ENCODE measurements at places on chromosomes 6 and 20.
A peak's percentile ranks its signal among the peaks of the same experiment; 100 is the strongest.

DNA sequence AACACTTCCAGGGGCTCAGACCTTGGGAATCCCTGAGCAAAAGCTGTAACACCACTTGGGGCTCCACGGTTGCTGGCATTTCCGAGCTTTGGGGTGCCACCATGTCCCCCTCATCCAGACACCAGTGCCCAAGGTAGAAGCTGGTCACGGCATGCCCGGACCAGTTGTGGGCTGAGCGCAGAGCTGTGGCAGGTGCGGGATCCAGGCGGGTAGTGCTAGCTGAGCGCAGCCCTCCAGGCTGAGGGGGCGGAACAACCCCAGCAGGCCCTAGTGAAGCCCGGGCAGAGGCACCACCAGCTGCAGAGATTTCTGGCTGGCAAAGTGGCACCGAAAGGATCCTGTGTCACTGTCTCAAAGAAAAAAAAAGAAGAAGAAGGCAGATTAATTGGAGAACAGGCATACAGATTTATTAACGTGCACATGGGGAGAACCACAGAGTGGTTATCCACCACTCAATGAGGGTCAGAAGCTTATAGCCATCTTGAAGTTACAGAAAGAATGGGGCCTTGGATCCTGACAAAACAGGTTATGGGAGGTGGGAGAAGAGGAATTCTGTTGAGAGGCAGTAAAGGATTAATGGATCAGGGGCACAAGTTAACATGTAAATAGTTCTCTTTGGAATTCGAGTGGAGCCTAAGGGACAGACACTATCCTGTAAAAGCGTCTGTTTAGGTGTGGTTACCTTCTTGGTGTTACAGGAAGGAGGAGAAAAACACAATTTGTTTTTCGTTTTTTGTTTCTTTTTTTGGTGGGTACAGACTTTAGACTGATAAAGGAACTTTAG, 107.5 kb downstream of the CD24 start:
- DNase-seq: no peak

GRCh38 chr6:16338577-16339264, 100.3 kb downstream of the GMPR start:
- DNase-seq: peak; percentile 93

GRCh38 chr20:50014570-50015562, 32.1 kb downstream of the SNAI1 start:
- no peak for DNase-seq

DNA sequence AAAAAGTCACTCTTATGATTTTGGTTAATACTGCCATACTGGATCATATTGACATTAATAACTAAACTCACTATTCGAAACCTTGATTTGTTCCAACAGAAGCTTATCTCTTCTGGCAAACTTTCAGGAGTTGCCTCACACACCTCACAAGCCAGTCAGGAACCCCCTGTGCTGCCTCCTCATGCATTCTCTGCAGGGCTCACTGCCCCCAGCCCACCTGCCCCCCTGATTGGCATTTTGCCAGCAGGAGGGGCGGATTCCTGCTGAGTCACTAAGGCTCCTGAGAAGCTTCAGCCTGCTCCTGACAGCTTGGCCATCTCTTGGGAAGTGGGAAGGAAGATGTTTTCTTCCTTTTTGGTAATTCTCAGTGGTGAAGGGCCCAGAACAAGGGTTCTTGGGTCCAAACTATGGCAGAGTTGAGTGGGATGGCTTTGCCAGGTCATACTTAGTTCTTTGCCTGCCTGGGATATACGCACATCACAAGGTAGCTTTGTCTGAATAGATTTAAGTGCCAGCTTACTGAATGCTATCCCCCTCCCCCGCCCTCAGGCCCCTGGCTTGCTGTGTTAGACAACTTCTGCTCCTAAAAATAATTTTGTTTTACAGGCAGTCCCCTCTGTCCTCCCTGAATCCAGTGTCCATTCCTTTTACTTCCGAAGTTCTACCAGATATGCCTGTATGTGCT, 31.4 kb downstream of the SLC35F1 start:
- no peak for DNase-seq

- DNase-seq: no peak
Measured at GRCh38 chr20:15494851-15495250, 1078.4 kb downstream of the KIF16B start.

DNA sequence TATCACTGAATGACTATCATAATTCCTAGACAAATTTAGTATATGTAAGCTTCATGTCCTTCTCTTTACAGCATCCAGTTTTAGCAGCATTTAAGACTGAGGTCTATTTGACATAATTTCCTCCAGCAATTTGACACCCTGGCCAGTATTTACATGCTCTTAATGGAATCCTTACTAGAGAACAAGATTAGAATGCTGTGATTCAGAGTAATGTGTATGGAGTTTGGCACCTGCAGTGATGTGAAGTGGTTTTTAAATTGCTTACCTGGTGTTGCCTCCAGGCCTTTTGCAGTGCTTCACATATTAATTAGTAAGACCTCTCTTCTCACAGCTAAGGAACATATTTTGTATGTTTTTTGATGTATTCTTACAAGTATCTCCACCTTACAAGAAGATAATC, 9.8 kb downstream of the NKX2-4 start:
- no peak for DNase-seq

GRCh38 chr20:46331611-46332361, 23.5 kb upstream of the CDH22 start:
- DNase-seq: no peak

GRCh38 chr6:40982917-40983316, 56.1 kb downstream of the UNC5CL start:
- no peak for DNase-seq

- DNase-seq: no peak
Measured at GRCh38 chr6:108501559-108501958, 59.2 kb upstream of the FOXO3 start.

- no peak for DNase-seq
Measured at GRCh38 chr6:34527751-34528670, 28.1 kb downstream of the SPDEF start.

GRCh38 chr6:129507059-129507807, 202.7 kb downstream of the ARHGAP18 start:
- no peak for DNase-seq

DNA sequence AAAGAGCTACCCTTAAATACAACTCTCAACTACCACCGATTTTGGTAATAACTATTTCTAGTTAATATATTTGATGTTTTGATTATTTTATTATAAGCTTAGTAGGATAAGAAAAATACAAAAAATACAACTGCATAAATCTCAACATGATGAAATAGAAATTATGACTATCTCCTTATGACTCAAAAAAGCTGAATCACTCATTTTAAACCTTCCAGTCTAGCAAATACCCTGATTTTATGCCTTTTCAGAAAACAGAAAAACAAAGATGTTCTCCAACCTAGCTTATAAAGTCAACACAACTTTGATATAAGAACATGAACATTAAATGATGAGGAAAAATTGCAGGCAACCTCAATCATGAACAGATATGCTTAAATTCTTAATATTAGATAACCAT, 40.2 kb upstream of the DSE start:
- no peak for DNase-seq

- DNase-seq: no peak
Measured at GRCh38 chr20:19304886-19305415, 92.5 kb downstream of the SLC24A3 start.

- no peak for DNase-seq
Measured at GRCh38 chr20:24567508-24567907, 98.1 kb downstream of the SYNDIG1 start.

GRCh38 chr6:161422710-161423680, 149.1 kb upstream of the AGPAT4 start:
- DNase-seq: no peak

DNA sequence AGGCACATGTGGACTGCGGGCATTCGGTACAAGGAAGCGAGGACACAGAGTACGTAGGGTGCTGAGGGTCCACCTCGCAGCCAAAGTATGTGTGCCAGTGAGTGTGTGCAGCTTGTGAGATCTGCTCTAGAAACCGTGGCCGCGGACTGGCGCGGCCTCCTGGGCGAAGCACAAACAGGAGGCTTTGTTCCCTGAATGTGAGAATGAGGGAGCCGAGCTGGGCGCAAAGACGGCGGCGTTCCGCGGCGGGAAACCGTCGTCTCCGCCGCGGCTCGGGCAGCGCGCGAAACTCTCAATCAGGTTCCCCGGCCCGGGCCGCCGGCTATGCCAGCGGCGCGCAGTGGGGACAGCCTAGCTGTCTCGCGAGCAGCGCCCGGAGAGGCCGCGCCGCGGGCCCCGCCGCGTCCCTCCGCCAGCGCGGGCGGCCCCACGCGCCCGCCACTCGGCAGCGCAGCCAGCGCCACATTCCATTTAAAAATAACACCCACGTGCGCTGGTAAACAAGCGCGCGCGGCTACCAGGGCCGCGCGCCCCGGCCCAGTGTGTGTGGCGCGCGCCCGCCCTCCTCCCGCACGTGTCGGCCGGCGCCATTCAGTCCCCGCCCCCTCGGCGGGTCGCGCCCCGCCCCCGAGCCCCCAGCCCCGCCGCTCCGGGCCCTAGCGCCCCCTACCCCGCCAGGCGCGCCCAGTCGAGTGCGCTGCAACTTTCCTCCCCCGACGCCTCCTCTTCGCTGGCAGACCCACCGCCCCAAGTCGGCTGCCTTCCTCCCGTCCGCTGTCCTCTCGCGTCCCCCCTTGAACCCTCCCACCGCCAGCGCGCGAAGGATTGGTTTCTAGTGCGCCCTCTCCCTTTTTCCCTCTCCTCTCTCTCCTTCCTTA, 3.0 kb upstream of the FOXO3 start:
- DNase-seq: peak; percentile 79

DNA sequence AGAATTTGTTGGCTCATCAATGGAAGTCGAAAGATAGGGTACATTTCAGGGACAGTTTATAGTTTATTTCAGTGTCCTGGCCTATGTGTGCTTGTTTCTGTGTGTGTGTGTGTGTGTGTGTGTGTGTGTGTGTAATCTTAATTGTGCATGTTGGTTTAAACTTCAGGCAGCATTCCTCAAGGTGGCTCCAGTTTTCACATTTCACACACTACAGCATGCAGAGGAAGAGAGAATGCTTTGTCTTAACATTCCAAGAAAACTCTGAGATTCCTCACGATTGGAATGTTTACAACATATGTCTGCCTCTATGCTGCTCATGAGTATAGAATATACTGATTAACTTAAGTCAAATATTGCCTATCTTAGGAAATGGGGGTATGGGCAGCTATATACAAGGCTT, 332.6 kb upstream of the EPHA7 start:
- no peak for DNase-seq

DNA sequence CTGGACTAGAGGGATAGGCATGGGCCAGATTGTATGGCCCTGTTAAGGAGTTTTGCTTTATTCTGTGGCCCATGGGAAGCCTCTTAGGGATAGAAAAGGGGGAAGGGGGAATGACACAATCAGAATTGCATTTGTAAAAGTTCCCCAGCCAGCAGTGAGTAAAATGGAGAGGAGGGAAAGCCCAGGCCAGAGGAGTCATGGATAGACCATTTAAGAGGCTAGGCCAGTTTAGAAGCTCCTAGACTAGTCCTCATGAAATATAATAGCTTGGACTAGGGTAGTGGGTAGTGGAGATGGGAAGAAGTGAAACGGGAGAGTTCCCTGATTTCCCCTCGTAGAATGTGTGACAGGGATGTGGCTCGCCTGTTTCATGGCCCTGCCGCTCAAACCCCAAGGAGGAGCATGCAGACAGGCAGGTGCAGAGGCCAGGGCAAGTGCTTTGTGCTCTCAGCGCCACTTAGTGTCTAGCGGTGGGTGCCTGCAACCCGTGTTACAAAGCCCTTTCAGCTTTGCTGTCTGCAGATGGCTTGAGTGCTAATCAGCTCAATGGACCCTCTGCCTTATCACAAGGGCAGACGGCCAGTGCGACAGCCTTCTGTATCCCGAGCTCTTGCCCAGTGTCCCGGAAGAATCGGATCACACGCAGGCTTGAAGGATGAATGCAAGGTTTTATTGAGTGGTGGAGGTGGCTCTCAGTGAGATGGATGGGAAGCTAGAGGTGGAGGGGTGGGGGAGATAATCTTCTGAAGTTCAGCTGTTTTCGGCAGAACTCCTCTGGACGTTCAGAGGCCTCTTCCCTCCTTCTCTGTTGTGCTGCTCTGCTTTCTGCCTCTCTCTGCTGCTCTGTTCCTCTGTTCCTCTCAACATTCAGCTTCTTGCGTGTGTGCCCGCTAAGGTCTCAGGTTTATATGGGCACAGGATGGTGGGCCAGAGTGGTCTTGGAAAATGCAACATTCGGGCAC, 141.1 kb downstream of the CEP57L1 start:
- DNase-seq: no peak

- peak; percentile 43 for DNase-seq
Measured at GRCh38 chr20:17497821-17498580, 33.2 kb downstream of the BFSP1 start.

- DNase-seq: no peak
Measured at GRCh38 chr6:144334150-144334708, 49.1 kb downstream of the UTRN start.

GRCh38 chr20:59071216-59071615, 28.6 kb upstream of the PRELID3B start:
- DNase-seq: no peak

DNA sequence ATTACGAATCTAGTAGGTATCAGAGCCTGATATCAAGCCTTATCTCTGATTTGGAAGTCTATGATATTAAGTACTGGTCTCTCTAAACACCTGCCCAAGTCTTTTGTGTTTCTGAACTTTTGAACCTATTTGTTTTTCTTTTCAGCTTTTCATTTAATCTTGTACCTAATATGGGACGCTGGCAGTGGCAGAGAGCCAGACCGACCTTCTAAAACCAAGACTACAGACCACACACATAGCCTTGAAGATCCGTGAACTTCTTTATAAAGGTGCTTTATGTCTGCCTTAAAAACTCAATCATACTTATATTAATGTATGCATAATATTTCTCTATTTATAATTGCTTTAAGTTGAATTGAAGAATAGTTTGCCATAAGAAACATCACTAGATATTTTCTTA, 12.6 kb upstream of the PTCHD4 start:
- no peak for DNase-seq

GRCh38 chr6:166752097-166752496, 125.0 kb upstream of the RPS6KA2 start:
- DNase-seq: no peak

- no peak for DNase-seq
Measured at GRCh38 chr6:18562726-18563125, 175.6 kb downstream of the RNF144B start.

DNA sequence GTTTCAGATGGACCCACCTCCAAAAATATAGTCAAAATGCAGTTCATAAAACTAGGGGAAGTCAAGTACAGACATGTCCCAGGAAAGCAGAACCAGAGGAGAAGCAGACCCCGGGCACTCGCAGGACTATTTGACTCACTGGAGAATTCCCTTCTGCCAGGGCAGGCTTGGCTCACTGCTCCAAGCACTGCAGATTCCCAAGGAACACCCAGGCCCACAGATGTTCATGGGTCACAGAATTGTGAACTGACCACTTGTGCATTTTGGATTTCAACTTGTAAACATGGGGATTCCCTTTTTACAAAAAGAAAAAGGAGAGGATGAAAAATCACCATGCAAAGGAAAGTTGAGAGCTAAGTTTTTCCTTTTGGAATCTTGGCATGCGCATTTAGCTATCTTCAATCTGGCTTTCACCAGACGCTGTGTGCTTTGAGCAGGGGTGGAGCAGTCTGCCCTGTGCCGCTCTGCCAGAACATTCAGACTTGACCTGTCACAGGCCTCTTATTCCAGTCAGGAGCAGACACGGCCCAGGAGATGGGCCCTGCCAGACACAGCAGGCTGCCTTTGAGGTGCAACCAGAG, 237.5 kb upstream of the TAB2 start:
- DNase-seq: peak; percentile 89
